ENCODE measurements at places on chromosomes 7 and 10.
A peak's percentile ranks its signal among the peaks of the same experiment; 100 is the strongest.

DNA sequence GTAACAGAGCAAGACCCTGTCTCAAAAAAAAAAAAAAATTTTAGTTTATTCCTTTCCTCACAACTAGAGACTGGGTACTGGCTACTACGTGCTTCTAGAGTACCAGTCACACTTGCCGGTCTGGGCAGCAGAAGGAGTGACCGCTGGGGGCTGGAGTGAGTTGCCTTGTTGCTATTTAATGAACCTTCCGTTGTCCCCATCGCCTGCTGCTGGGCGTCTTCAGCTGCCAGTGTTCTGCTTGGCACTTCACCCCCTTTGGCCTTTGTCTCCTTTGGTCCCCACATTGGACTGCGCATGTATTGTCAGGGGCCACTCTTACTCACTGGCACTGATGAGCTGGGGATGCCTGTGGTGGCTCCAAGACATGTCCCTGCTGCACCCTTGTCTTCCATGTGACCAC, 110.6 kb downstream of the CLEC2L start:
- no peak for DNase-seq

GRCh38 chr10:125157505-125157904, 2.9 kb downstream of the CTBP2 start:
- no peak for DNase-seq

GRCh38 chr7:45057878-45058277, 30.9 kb downstream of the NACAD start:
- no peak for DNase-seq

DNA sequence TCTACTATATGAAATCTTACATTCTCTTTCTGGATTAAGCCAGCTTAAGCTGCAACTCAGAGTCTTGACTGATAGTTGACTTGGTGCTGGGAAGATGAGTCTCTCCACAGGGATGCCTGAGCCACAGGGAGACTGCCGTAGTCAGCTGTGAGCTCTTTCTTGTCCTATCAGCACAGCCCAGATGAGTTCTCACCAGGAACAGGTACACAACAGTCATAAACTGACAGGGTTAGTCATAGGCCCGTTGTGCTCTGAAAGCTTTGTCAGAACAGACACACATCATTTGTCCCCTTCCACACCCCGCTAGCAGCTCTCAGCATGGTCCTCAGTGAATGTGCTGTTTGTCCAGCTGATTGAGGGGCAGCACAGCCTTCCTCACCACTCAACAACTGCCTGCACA, 221.6 kb downstream of the RPS24 start:
- DNase-seq: no peak

DNA sequence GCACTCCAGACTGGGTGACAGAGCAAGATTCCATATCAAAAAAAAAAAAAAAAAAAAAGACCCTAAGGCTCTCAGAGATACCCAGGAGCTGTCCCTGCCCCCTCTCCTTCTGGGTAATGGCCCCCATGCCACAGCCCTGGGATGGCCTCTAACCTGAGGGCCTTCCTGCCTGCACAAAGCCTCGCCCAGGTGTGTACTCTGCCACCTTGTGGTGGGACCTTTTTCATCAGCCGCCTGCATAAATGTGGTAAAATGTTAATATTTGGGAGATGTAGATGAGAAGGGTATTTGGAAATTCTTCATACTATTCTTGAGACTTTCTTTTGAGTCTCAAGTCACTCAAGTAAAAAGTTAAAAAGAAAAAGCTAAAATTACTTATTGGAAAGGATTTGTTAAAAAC, 46.3 kb upstream of the RNF216 start:
- DNase-seq: peak; percentile 52

DNA sequence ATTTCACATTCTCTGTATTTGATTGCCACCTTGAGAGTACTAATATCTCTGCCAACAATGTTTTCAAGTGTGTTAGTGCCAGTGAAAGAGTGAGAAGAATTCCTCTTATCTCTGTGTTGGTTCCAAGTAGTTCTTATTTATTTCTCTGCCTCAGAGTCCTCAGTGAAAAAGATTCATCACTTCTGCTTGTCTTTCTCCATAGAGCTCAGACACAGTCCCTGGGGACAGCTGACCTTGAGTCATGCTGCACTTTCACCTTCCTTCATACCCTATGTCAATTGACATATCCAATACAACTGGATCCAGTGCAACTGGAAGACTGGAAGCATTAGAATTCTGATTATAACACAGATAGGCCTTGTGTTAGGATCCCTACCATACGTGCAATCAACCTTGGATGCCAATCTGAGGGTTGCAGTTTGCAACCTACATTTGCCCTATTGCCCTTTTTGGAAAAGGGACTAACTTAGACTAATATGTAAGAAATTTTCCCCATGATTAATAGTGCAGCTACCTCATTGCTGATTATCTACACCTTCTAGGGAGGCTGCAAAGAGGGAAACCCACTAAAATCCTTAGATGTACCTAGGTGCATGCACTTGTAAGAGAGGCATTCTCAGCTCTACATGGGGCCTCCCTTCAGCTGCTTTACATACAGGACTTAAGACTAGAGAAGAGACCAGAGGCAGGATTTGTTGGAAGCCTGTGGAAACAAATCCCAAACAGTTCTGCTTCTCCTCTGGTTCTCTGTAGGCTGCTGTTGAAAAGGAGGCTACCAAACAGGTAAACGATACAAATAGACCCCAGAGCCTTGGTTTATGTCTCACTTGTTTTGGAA, 8.4 kb downstream of the IFIT2 start:
- no peak for DNase-seq

- no peak for DNase-seq
These were observed 3.8 kb downstream of the GLI3 start for GRCh38 chr7:42233171-42233570.

DNA sequence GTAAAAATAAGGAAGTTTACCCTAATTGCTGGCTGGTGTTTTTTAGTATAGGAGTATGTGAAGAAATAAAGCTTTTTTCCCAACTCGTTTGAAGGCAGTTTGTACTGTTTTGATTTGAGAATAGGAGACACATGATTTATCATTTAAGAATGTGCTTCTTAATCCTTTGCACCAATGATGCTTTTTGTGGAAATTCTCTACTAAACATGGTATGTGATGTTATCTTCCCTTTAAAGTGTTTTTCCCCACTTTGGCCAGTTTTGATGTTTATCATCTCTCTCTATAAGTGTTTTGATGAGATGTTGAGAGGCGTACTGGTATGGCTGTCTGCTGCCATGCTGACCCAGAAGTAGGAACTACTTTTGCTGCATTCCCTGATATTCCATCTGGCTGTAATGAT, 85.1 kb downstream of the SUGCT start:
- DNase-seq: no peak

- DNase-seq: no peak
These were observed 3.6 kb downstream of the CLDN15 start for GRCh38 chr7:101233907-101234547.

- DNase-seq: no peak
These were observed 194.2 kb upstream of the NPSR1 start for GRCh38 chr7:34463830-34464229.

- DNase-seq: no peak
These were observed 64.4 kb downstream of the NPTX2 start for GRCh38 chr7:98681511-98681910.

DNA sequence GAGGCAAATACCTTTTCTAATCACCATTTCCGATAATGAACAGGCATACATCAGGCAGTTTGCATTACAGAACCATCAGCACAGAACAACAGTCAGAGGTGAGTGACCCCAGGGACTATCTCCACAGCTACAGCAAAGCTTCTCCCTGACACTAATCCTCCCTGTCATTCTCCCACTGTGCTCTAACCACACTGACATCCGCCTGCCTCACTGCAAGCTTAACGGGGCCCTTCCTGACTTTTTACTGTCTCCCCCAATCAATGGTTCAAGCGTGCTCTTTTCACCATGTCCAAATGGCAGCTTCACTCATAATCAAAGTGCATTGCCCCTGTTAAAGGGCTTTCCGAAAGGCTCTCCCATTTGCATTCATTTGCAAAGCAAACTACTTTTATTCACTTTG, 196.3 kb downstream of the DNAJC1 start:
- no peak for DNase-seq

- no peak for DNase-seq
These were observed 80.3 kb downstream of the RAMP3 start for GRCh38 chr7:45237788-45238461.

GRCh38 chr10:49610458-49611165, 502 bp downstream of the SLC18A3 start:
- no peak for DNase-seq

- no peak for DNase-seq
These were observed 133.9 kb upstream of the FEZF1 start for GRCh38 chr7:122438492-122438891.

GRCh38 chr10:16952610-16953009, 135.4 kb upstream of the RSU1 start:
- no peak for DNase-seq

DNA sequence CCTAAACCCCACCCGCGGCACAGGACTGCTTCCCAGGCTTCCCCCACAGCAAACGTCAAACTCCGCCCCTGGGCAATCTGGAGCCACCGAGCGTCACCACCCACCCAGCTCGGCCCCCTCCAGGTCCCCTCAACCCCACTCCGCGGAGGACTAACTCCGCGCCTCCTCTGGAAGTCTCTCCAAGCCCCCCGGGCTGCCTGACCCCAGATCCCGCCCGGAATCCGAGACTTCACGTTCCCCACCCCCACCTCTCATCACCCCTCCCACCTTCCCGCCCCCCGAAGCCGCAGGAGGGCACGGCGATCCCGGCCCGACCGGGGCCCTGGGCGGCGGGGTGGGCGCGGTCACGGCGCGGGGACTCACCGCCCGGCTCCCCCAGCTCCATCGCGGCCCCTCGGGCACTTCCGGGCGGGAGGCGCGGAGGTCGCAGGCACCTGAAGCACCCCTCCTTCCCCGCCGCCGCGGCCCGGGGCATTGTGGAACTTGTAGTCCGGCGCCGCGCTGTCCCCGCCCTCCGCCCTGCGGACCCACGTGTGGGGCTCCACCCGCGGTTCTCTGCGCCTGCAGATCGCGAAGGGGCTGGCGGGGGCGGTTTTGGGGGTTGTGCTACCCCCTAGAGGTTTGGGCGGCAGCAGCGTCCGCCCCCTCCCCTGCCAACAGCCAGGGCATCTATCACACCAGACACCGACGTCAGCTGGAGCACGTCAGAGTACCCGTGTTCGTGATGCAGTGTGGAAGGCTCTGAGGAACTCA, at the start of gene TMUB1:
TSS of gene TMUB1 (minus strand) at position 423 of the 753 bp plus-strand sequence. CDS start 930 bp downstream, outside the sequence.
- peak; percentile 85 for DNase-seq

- no peak for DNase-seq
These were observed 18.5 kb upstream of the NODAL start for GRCh38 chr10:70459774-70460490.

GRCh38 chr7:96449094-96449493, 127.2 kb upstream of the SLC25A13 start:
- DNase-seq: no peak

- peak; percentile 38 for DNase-seq
These were observed 6.5 kb downstream of the ASB13 start for GRCh38 chr10:5659702-5660528.

- no peak for DNase-seq
These were observed 32.7 kb upstream of the MACC1 start for GRCh38 chr7:20249920-20250319.

DNA sequence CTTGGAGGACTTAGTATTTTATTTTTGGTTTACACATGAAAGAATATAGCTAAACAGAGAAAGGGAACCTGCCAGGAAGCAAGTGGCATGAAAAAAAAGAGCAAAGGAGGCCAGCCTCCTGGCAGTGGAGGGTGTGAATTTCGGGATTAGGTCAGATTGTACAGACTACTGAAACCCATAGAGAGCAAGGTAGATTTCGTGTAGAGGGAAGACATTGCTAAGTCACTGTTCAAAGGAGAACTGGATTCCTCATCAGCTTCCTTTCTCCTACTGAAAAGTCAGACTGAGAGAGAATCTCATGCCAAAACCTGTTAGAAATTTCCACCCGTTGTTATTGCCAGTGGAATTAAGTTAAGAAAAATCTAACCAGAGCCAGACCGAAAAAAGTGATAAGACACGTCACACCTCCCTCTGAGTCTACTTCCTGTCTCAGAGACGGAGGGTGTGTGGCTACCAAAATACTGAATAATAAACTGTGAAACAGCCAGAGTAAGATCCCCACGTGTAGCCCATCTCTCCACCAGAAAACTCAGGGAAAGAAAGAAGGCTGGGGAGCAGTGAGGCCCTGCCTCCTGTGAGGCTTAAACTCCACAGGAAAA, 118.8 kb downstream of the SKIDA1 start:
- DNase-seq: no peak

GRCh38 chr7:92150450-92151017, 16.3 kb upstream of the CYP51A1 start:
- no peak for DNase-seq

GRCh38 chr10:46106410-46107255, 60.6 kb upstream of the MSMB start:
- DNase-seq: peak; percentile 56

DNA sequence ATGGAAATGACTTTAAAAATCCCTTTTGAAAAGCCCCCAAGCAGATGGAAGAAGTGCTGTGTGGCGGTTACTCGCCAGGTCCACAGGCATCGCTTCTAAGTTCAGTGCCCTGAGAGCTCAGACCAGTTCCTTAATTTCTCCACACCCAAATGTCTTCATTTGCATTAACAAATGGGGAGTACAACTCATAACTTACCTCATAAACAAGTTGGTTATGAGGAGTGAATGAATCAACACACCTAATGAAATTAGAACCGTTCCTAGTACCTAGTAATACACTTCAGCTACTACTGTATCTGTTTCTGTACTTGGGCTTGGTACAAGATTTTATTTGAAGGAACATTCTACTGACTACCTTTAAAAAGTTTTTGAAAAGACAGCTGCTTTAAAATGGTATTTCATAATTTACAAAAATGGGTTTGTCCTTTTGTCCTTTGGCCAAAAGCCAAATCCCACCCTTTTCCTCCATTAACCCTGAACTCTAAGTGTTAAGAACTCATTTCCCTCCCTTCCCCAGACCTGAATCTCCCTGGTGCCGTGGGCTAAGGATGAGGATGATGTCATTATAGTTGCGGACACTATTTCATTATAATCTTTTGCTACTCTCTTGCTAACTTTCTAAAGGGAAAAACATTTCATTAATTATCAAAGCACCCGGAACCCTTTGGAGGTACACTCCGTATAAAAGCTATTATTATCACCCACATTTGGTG, 221.5 kb upstream of the CELF2 start:
- DNase-seq: no peak

- DNase-seq: no peak
These were observed 308.7 kb downstream of the DNAJB6 start for GRCh38 chr7:157645539-157645938.

GRCh38 chr7:4227105-4228010, 454.7 kb upstream of the FOXK1 start:
- no peak for DNase-seq

DNA sequence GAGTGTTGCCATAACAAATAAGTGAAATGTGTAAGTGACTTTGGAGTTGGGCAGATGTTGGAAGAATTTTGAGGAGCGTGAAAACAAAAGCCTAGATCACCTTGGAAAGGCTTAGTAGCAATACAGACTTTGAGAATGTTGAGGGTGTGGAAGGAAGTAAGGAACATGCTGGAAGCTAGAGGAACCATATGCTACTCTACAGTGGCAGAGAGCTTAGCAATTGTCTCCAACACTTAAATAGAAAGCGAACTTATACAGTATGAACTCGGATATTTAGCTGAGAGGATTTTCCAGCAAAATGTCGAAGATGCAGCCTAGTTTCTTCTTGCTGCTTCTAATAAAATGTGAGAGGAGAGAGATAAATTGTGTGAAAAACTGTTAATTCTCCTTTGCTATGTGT, 271.2 kb downstream of the ADRA2A start:
- DNase-seq: no peak

GRCh38 chr7:17932770-17933169, 7.5 kb downstream of the SNX13 start:
- DNase-seq: no peak
